ENCODE measurements at places on chromosomes 1 and 21. TPM values are rescaled to one million over a fixed set of nuclear protein-coding genes. Genes with fewer than 3 reads are reported as not detected.

DNA sequence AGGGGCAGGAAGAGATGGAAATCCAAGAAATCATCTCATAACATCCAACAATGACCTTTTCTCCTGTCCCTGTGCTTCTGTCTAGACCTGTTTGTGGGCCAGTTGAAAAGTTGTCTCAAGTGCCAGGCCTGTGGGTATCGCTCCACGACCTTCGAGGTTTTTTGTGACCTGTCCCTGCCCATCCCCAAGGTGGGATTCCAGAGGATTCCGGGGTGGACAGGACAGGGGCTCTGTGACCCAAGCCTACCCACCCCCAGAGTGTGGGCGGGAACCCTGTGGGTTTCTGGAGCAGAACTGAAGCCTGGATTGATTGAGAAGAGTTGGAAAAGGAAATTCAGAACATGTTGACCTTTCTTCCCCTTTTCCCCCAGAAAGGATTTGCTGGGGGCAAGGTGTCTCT is 2.4 kb upstream of the PPOX start:
- H3K27ac ChIP-seq: no peak overlapping the region
- no peaks in the 10 kb centered on the region for H3K27me3 ChIP-seq
- DNase-seq: no peak
- peaks cover 44% of the 10 kb centered on the region for H3K4me1 ChIP-seq
- peaks cover 10% of the 10 kb centered on the region for H3K36me3 ChIP-seq
- no peak overlapping the region for H3K4me3 ChIP-seq

DNA sequence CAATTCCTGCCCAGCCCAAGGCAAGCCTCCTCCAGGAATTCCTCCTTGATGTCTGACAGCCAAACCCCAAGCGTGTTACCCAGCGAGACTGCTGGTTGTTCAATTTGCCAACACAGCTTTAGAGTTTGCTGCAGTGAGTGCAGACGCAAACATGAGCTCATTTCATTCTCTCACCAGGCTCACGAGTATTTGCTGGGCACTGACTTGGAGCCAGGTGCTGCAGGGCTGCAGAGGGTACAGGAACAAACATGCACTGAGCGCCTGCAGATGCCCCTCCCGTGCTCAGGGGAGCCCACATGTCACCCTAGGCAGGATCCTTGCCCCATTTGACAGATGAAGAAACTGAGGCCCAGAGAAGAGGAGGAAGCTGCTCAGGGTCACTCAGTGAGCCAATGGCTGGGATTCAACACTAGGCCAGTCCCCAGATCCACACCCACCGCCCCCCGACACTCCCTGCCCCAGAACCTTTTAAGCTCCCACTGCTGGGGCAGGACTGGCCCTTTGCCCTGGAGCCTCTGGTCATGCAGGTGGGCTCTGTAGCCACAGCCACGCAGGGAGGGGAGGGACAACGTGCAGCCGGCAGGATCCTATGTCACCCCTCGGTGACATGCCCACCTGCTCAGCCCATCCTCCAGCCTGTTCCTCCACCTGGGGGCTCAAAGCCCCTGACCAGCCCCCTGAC is 363.7 kb downstream of the MATN1 start:
- DNase-seq: no peak
- H3K27me3 ChIP-seq: no peaks in the 10 kb centered on the region
- no peaks in the 10 kb centered on the region for H3K36me3 ChIP-seq
- no peaks in the 10 kb centered on the region for H3K4me1 ChIP-seq
- no peak overlapping the region for H3K4me3 ChIP-seq

DNA sequence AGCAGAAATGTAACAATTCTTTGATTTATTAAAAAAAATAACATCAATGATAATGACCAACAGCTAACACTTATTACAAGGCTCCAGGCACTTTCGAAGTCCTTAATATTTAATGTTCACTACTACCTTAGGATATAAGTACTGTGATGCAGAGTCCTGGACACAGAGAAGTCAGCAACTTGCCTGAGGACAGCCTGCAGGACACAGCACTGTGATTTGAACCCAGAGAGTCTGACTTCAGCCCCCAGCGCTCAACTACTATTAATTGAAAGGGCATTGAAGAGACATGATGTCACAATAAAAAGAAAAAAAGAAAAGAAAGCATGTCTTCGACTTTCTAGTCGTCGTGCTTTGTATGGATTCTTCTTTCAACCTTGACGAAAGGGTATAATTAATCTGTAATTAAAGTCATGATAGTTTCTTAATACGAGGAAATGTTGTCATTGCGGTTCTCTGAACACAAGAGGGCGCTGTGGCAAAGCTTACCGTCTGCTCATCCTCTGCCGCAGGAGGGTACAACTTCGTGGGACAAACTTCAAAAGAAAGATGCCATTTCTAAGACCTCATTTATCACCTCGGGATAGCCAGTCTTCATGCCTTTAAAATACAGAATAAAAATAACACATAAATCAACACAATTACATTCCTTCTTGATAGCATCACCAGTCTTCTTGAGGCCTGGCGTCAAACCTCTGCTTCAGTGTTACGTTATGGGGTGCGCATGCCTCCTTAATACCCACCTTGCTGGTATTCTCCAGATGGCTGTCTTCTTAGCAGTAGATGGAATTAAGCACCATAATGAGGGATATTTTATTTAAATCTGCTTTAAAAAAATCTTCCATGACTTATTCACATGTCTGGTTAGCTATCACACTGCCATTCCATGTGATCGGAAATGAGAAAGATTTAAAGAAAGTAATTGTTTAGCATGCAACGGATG is 240.1 kb downstream of the DISC1 start:
- peaks cover 21% of the 10 kb centered on the region for H3K4me1 ChIP-seq
- no peak overlapping the region for H3K4me3 ChIP-seq
- no peak overlapping the region for H3K27ac ChIP-seq

- H3K4me3 ChIP-seq: no peak overlapping the region
- DNase-seq: no peak
- no peaks in the 10 kb centered on the region for H3K36me3 ChIP-seq
- H3K4me1 ChIP-seq: peaks cover 3% of the 10 kb centered on the region
- H3K27ac ChIP-seq: no peak overlapping the region
Measured at GRCh38 chr1:35570589-35571137, 2.5 kb upstream of the TFAP2E start.

RNF19B gene
- 39.6 TPM for total RNA-seq

- H3K27ac ChIP-seq: no peak overlapping the region
- no peaks in the 10 kb centered on the region for H3K4me1 ChIP-seq
- no peak overlapping the region for H3K4me3 ChIP-seq
- DNase-seq: no peak
Measured at GRCh38 chr21:33660406-33660805, 18.1 kb downstream of the ITSN1 start.

DNA sequence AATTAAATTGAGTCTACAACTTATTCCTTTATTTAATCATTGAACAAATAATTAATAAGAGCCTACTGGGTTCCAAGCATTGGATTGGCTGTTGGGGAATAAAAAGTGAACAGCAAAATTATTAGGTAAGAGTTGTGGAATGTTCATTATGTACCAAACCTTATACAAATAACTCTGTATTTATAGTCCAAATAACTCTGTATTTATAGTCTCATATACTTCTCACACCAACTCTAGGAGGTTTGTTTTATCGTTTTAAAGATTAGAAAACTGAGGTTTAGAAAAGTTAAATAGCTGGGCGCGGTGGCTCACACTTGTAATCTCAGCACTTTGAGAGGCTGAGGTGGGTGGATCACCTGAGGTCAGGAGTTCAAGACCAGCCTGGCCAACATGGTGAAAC is 40.6 kb downstream of the RGS2 start:
- H3K36me3 ChIP-seq: no peaks in the 10 kb centered on the region
- no peak for DNase-seq
- H3K4me3 ChIP-seq: no peak overlapping the region
- H3K27me3 ChIP-seq: no peaks in the 10 kb centered on the region

WLS gene
- not detected for total RNA-seq

- no peak overlapping the region for H3K4me3 ChIP-seq
- H3K27ac ChIP-seq: no peak overlapping the region
- H3K4me1 ChIP-seq: no peaks in the 10 kb centered on the region
- DNase-seq: no peak
- H3K36me3 ChIP-seq: no peaks in the 10 kb centered on the region
Measured at GRCh38 chr1:24822887-24823286, 77.6 kb downstream of the CLIC4 start.

DNA sequence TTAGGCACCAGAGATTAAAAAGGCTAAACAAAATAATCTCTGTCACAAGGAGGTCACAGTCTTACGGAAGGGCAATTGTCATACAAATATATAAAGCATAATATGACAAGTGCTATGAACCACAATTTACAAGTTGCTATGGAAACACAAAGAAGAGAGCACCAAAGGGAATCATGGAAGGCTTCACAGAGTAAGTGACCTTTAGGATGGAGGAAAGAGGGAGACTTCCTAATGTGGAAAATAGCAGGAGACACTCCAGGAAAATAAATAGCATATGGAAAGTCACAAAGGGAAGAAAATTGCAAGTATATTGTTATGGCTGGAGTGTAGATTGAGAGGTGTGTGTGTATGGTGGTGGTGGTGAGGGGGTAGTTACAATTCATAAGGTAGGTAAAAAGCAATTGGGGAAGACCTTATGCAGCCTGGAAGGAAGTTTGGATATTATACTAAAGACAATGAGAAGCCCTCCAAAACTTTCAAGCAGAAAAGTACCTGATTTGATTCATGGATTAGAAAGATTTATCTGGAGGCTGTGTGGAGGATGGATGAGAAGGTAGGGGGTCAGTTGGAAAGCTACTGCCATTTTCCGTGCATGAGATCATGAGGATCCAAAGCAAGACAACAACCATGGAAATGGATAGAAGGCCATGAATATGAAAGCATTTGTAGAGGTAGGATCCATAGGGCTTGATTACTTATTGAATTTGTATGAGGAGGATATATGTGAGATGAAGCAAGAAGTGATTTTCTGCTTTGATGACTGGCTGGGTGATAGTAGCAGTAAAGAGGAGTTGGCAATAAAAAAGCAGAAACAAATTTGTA is 61.7 kb downstream of the SAMSN1 start:
- H3K27ac ChIP-seq: no peak overlapping the region
- no peaks in the 10 kb centered on the region for H3K27me3 ChIP-seq
- H3K36me3 ChIP-seq: no peaks in the 10 kb centered on the region
- DNase-seq: no peak
- H3K4me1 ChIP-seq: peaks cover 15% of the 10 kb centered on the region

GRCh38 chr1:24918370-24918769 is 11.7 kb downstream of the RUNX3 start:
- no peaks in the 10 kb centered on the region for H3K27me3 ChIP-seq
- no peak overlapping the region for H3K4me3 ChIP-seq

SPRR4 gene
- total RNA-seq: not detected

GBP5 gene
- total RNA-seq: 67.2 TPM

GRCh38 chr1:33088119-33088906 is 7.4 kb downstream of the AZIN2 start:
- H3K36me3 ChIP-seq: no peaks in the 10 kb centered on the region
- H3K4me1 ChIP-seq: peaks cover 17% of the 10 kb centered on the region
- H3K27ac ChIP-seq: no peak overlapping the region
- H3K27me3 ChIP-seq: no peaks in the 10 kb centered on the region
- H3K4me3 ChIP-seq: no peak overlapping the region

FCRL1 gene
- total RNA-seq: not detected

GPR25 gene
- 0.44 TPM for total RNA-seq

COPA gene
- total RNA-seq: 139 TPM

DNA sequence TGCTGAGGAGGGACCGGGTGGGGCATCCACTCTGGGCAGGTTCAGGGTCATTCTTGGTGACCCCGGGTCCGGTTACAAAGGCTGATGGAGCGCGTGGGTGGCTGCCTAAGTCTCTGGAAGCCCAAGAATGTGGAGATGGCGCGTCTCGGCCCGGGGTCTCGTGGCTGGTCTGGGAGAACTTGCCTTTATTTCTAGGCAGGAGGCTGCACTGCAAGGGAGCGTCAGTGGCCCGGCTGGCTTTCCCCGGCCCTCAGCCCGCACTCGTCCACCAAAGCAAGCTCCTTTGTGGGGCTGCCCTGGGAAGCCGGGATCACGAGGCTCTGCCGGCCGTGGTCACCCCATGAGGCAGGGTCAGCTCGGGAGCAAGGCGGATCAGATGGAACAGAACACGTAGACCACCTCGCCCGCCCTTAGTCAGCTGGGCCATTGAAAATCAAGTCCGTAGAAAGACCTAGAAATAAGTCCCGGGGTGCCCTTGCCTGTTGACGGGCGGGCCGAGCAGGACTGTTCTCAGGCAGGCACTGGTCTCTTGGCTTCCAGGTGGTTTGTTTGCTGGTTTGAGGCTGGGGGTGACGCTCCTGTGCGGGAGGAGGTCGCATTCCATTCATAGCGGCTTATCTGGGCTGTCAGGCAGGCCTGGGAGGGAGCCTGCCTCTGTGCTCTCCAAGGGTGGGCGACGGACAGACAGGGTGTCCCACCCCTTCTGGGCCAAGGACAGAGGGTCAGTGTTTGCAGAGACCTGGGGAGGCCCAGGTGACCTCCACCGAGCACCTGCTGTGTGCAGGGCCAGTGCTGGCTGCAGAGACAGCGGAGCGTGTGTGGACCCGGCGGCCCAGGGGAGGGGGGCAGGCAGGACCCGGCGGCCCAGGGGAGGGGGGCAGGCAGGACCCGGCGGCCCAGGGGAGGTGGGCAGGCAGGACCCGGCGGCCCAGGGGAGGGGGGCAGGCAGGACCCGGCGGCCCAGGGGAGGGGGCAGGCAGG is 25.8 kb downstream of the COL18A1 start:
- H3K27me3 ChIP-seq: no peaks in the 10 kb centered on the region
- no peak for DNase-seq
- no peaks in the 10 kb centered on the region for H3K4me1 ChIP-seq
- H3K4me3 ChIP-seq: no peak overlapping the region

DNA sequence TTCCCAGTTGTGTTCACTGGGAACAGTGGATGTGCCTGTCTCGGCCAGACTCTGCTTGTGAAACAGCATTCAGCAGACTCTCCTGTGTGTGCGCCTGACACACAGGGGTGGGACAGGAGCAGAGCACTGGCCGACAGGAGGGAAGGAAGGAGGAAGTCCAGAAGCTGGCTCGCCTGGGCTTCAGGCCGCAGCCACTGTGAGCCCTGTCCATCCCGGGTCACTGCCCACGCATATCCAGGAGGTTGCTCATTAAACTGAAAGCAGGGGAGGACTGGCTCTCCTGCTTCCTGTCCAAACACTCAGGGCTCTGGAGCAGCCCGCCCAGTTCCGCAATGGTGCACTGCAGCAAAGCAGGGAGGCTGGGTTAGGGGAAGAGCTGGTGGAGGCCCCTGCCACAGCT is 218.7 kb upstream of the VAMP3 start:
- no peak overlapping the region for H3K27ac ChIP-seq
- no peak overlapping the region for H3K4me3 ChIP-seq
- DNase-seq: no peak

ZNF648 gene
- total RNA-seq: not detected

DNA sequence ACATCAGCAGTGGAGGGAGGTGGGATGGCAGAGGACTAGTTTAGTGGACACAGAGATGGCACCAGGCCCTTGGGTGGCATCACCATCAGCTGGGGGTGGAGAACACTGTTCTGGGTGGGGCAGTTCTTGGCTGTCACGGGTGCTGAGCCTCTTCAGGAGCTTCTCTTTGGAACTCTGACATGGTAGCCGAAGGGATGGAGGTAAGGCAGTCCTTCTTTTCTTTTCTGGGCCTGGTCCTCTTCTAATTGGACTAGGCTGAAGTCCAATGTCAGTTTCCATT is 8.3 kb upstream of the MEF2D start:
- H3K27me3 ChIP-seq: no peaks in the 10 kb centered on the region
- no peak for DNase-seq
- H3K4me1 ChIP-seq: peaks cover 39% of the 10 kb centered on the region

TMEM54 gene
- total RNA-seq: 2.6 TPM

All from CD8-positive, alpha-beta memory T cell (primary cell).